OCI-M1 (cell line): ENCODE measurements at places on chromosomes 2 and 18.

- DNase-seq, result no peak
Observed at GRCh38 chr2:202454536-202454935, 78.4 kb downstream of the BMPR2 start.

GRCh38 chr2:45986509-45986908, 310.7 kb upstream of the EPAS1 start:
- DNase-seq, result no peak

- DNase-seq, result peak; percentile 1
Observed at GRCh38 chr2:64203858-64204632, 59.8 kb upstream of the PELI1 start.

DNA sequence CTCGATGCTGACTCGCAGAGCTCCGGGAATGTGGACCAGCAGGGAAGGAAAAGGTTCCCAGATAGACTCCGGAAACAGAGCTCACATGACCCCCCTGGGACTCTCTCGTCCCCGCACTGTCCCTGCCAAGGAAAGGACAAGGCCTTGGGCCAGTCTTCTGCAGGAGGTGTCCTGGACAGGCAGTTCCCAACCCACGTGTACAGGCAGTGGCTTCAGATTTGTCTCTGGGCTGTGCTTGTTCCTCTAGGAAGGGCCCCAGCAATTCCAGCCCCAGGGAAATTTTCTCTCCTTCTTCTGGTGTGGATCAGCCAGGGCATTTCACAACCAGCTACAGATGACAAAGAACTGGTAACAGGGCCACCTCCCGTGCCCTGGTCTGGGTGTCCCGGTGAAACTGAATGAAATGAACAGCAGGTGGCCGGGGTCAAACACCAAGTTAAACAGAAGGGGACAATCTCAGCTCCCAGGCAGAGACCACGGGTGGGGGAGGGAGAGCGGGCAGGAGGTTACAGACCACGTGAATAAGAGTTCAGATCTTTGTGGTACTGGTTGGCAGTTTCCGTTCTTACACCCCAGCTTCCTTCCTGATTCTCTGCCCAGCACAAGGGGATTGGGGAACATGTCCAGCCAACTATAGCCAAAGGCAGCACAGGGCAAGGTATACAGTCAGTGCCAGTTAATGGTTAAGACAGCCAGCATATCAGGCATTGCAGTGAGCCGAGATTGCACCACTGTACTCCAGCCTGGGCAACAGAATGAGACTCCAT, 52.2 kb upstream of the CAB39 start:
- DNase-seq, result peak; percentile 80

GRCh38 chr2:11681722-11682589, 12.0 kb upstream of the NTSR2 start:
- peak; percentile 77 for DNase-seq

DNA sequence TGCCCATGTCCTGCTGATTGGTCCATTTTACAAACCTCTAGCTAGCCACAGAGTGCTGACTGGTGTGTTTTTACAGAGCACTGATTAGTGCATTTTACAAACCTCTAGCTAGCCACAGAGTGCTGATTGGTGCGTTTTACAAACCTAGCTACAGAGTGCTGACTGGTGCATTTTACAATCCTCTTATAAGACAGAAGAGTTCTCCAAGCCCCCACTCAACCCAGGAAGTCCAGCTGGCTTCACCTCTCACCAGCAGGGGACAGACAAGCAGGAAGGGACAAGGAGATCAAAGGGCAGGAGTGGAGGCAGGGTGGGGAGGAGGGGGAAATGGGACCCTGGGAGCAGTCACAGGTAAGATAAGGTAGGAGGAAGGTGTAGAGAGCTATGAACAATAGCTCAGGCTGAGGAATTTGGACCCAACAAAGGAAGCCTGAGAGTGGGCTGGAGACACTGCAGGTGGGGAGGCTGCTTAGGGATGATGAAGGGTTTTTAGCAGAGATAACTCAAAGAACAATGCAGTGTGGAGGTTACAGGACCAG, 37.1 kb downstream of the SH2D6 start:
- peak; percentile 13 for DNase-seq

DNA sequence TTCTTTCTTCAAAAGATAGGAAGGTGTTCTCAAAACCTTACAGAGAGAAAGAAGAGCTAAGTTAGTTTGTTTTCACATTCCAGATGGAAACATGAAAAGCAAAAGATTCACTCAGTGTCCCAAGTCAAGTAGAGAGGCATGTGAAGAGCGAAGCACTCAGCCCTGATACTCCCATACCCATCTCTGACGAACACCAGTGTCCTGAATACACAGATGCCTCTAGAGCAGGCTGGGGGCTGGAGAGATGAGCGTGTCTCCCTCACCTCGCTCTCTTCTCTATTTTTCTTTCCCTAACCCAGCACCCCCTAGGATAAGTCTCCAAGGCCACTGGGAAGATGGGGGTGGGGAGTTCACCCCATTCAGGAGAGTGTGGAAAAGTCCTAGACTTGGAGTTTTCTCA, 227.8 kb downstream of the TMEM163 start:
- no peak for DNase-seq

GRCh38 chr2:48205137-48205798, 299.0 kb upstream of the FBXO11 start:
- peak; percentile 88 for DNase-seq

GRCh38 chr2:135162786-135163185, 110.7 kb downstream of the RAB3GAP1 start:
- no peak for DNase-seq

DNA sequence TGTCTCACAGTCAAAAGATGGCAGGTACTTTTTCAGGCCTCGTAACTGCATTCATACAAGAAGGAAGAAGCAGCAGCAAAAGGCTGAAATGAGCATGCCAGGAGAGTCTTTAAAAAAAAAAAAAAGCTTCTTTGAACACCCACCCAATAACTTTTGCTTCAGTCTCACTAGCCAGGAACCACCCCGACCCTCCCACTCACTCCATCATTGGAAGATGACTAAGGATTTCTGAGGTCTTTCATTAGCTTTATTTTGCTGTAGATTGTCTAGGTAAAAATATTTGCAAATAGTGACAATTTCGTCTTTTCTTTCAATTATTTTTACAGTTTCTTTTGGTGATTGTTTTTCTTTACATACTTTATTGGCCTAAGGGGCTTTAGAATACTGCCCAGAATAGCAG, 37.9 kb downstream of the RBBP8 start:
- DNase-seq, result peak; percentile 57

DNA sequence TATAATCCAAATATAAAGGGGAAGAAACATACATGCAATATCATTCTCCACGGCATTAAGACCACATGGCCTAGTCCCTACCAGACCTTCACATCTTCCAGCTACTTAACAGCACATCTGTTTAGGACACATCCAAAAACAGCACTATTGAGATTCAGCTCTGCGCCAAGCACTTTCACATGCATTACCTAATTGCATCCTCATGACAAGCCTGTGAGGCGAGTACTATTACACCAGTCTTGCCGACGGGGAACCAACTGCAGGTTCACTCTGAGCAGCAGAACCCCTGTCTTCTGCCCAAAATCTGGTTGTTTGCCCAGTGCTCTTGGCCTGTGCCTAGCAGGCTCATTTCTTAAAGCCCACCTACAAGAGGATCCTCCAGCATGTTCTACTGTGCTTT, 66.7 kb downstream of the AAK1 start:
- DNase-seq, result no peak

GRCh38 chr2:196980473-196980872, 54.0 kb upstream of the PGAP1 start:
- DNase-seq, result no peak

DNA sequence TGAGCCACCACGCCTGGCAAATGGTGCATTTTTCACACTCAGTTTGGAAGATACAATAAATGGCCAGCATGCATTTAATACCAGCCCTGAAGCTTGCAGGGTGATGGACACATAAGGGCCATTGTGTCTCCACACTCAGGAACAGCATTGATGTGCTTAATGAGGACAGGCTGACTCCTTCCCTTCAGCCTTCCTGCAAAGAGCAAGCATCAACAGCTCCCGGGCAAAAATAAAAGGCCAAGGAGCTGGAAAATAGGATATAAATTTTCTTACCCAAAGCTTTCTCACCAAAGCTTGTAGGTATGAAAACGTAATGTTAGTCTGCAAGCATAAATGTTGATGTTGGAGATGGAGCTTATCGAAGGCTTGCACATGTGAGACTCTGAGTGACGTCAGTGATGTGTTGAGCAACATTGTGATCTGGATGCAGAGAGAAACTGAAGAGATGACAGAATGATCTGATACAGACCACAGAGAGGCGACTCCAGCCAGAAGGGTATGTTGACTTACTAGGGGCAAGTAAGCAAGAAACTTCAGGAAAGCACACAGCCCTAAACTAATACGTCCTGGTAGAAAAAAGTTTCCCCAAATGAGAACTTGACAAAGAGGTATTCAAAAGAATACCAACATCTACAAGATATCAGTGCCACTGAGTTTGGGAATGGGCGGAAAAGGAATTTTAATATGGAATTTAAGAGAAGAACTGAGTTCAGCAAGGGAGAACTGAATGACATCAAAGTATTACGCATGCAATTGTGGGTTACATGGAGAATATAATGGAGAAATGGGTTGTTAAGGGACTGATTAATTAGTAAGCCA, 256.5 kb downstream of the TGIF1 start:
- DNase-seq, result peak; percentile 99

GRCh38 chr2:113150258-113150601, 22.8 kb downstream of the IL1RN start:
- DNase-seq, result no peak

GRCh38 chr2:42874949-42875801, 82.8 kb upstream of the HAAO start:
- no peak for DNase-seq

GRCh38 chr2:120791243-120791961, 55.7 kb downstream of the GLI2 start:
- DNase-seq, result peak; percentile 14

DNA sequence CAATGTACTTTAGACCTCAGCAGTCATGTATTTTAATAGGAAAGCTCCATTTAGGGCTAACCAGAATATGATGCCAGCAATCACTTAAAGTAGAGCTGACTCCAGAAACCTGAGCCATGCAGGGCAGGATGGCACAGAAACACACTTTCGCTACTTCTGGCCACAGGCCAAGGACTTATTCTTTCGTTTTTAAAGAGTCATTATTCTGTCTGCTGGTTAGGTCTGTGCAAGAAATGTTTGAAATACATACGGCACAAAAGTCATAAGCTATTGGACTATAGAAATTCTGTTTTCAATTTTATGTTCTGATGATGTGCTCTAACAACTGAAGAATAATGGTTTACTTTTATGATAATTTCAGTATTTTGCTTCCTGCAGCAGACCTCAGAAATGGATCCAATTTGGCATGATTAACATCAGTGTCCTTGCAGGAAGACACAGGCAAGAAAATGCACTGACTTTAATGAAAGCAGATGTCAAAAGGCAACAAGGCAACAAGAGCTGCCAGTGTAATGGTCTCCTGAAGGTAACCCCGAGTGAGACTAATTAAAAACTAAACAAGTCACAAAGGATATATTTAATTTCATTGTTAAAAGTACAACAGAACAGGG, 114.4 kb upstream of the CHRNA1 start:
- peak; percentile 54 for DNase-seq

GRCh38 chr18:9860682-9861081, 25.1 kb upstream of the TXNDC2 start:
- no peak for DNase-seq

GRCh38 chr2:152465541-152465940, 130.6 kb downstream of the FMNL2 start:
- no peak for DNase-seq

DNA sequence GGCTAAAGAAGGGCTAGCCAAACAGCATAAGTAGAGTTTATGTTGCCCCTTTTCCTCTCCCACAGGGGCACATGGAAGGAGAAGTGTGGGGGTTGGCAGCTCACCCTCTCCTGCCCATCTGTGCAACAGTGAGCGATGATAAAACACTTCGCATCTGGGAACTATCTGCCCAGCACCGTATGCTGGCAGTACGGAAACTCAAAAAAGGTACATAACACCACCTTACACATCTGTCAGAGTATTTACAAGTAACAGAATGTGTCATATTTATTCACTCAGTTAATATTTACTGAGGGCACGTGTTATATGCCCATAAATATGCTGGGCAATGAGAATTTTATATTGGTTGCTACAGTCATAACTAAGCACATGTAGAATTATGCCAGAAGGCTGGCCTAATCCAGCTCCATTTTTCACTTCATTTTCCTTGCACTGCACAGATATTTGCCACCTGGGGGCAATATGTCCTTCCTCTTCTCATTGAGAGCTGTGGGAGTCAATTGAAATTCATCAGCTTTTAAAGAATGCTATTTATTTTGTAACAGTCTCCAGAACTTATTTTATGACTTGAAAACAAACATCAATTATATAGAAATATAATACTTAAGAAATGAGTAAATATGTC, 150.6 kb downstream of the RTN4 start:
- DNase-seq, result peak; percentile 67

DNA sequence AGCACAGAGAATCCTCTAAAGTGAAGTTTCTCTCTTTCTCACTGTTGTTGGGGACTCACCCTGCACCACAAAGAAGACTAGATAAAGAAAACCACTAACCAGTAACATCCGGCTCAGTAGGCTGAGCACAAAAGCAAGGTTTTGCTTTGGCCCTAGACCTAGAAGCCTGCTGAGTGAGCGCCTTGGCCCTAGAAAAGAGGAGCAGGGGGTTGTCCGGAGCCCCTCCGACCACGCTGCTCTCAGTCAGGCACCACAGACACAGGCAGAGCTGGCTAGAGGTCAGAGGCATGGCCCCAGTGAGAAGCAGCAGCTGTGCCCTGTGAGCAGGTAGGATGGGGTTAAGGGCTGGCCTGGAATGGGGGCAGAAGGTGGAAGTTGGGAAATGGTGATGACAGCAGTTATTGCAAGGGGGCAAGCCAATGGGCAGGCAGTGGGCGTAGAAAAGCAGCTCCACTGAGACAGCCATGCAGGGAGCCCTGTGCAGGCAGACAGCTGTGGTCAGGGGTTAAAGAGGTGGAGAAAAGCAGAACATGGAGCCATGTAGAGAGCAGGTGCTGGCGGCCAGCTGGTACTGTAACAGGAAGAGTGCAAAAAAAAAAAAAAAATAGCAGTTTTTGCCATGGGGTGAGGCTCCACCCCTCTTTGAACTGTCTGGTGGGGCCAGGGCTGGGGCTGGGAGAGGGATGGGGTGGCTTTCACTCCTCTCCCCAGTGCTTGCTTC, 36.9 kb upstream of the SLC14A1 start:
- DNase-seq, result peak; percentile 90

- DNase-seq, result no peak
Observed at GRCh38 chr18:34115409-34116081, 109.2 kb downstream of the NOL4 start.
